GOT3 (cell line): ENCODE measurements at places on chromosomes 4 and X.

- no peak for DNase-seq
Observed at GRCh38 chr4:158771776-158772175, 3.0 kb downstream of the FNIP2 start.

DNA sequence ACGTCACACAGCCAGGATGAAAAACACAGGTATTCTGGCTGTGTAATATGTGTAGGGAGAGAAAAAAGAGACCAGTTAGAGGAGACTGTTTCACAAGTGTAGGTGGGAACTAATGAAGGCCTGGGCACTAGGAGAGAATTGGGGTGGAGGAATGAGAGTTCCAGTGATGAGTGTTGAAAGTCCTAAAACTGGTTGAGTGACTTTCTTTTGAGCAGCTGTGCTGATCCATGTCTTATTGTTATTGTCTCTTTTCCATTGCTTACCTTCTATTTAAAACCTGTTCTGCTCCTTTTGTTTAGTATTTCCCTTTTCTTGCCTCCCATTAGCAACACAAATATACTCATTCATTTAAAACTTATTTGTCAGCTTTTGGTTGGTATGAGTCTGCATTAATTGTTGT is 88.7 kb downstream of the PDLIM5 start:
- DNase-seq = no peak

GRCh38 chr4:109368661-109369060 is 65.0 kb upstream of the SEC24B start:
- no peak for DNase-seq

GRCh38 chr4:184395451-184395917 is 78.9 kb downstream of the IRF2 start:
- DNase-seq = no peak

DNA sequence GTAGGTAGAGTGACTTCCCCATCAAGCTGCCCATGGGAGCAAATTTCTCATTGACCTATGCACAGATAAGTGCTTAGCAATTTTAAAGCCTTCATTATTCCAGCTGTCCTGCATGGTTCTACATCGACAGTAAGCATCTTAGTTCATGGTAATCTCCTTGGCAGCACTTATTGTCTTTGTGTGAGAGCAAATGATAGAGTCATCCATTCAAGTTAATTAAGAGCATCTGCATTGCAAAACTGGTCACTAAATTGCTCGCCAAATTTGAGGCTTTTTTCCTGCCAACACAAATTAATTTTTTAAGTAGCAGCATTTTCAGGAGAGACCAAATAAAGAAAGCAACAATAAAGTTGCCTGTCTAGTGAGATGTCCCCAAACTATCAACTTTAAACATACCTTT is 76.7 kb downstream of the SH3BGRL start:
- no peak for DNase-seq

- no peak for DNase-seq
Observed at GRCh38 chrX:70176938-70177533, at the start of gene DGAT2L6. Gene DGAT2L6 (plus strand): TSS chrX:70177483. CDS start chrX:70177583, 100 bp downstream.

DNA sequence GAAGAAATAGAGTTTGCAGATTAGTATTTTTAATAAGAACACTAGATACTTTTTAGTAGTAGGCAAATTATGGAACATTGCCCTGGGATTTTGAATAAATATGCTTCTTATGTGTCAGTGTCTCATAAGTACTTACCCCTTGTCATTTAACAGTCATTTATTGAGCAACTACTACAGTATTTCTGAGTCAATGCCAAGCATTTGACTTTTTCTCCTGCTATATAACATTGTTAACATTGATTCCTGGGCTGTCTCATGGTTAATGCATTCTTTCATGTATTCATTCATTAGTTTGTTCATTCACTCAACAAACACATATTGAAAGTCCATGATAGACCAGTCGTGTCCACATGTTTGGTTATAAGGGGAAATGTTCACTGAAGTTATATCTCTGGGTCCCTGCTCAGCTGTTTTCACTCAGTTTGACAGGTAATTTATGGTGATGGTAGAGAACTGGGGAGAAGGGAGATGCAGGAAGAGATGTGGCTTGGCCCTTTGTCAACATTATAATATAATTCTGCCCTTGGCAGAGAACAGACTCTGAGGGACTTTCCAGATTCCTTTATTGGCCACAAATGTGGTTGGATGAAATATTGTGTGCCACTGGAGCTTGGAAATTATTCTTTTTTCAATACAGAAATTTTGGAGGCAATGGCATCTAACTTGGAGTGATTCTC is 49.8 kb downstream of the OSTC start:
- no peak for DNase-seq

GRCh38 chrX:37599729-37600128 is 28.3 kb downstream of the LANCL3 start:
- DNase-seq = no peak

- DNase-seq = no peak
Observed at GRCh38 chr4:105588252-105588651, 35.8 kb downstream of the ARHGEF38 start.

GRCh38 chr4:79331126-79331876 is 5.4 kb upstream of the NAA11 start:
- DNase-seq = no peak

GRCh38 chr4:118221227-118221800 is 131.5 kb downstream of the PRSS12 start:
- DNase-seq = no peak

DNA sequence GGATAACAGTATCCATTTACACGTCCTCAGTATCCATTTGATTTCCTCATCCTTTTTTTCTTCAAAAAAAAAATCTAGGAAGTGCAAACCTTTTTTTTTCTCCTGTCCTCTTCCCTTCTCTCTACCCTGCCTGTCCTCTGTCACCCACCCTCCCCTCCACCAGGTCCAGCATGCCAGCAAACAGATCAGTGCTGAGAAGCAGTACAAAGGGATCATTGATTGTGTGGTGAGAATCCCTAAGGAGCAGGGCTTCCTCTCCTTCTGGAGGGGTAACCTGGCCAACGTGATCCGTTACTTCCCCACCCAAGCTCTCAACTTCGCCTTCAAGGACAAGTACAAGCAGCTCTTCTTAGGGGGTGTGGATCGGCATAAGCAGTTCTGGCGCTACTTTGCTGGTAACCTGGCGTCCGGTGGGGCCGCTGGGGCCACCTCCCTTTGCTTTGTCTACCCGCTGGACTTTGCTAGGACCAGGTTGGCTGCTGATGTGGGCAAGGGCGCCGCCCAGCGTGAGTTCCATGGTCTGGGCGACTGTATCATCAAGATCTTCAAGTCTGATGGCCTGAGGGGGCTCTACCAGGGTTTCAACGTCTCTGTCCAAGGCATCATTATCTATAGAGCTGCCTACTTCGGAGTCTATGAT is 1.7 kb downstream of the SLC25A4 start:
- DNase-seq = no peak

GRCh38 chrX:154799556-154800348 is 5.5 kb downstream of the MPP1 start:
- no peak for DNase-seq

DNA sequence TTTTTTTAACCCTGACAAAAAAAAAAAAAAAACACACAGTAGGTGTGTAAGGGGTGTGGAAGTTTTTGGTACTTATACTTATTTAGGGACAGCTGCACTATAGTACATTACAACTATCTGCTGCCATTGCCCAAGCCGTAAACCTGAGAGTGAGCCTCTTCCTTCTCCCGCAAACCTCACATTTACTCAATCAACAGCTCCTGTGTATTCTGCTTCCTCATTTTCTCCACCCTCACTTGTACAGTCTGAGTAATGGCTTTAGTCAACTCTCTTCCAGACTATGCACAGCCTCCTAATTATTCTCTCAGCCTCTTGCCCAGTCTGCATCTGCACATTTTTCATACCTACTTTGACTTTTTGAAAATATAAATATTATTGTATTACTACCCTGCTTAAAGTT is 362.0 kb downstream of the ADAM29 start:
- DNase-seq = no peak

DNA sequence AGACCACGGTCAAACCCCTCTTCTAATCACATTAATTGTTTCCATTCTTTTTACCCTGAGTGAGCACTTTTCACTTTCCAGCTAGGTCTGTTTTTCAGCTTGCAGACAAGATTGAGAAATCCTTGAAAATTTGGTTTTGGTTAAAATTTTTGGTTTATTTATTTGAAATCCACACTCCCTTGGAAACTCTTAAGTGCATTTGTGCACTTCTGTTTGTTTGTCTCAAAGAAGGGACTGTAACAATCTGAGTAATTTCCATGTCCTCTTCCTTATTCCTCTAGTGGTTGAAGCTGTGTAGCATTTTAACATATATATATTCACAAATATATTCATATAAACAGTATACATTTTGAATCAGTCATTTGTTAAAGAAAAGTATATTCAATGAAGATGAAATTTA is 333.3 kb downstream of the ANK2 start:
- DNase-seq = no peak
